Omental fat pad (tissue), 4 donors: ENCODE measurements at places on chromosomes 16 and 17. TPM values are rescaled to one million over a fixed set of nuclear protein-coding genes. Genes with fewer than 3 reads are reported as not detected.

Gene KRT39
- not detected for total RNA-seq

Gene BPTF
- 56.9 TPM for total RNA-seq

Gene OR3A2
- not detected for total RNA-seq

Gene FOXF1
- total RNA-seq, result 1.4 TPM

Gene EPX
- total RNA-seq, result not detected

Gene NTN3
- 0.44 TPM for total RNA-seq

Gene MAP2K3
- 170 TPM for total RNA-seq

Gene MLLT6
- total RNA-seq, result 56.6 TPM

Gene VTN
- 82.4 TPM for total RNA-seq

Gene SIRT7
- total RNA-seq, result 15.4 TPM

Gene SNX20
- total RNA-seq, result 3.7 TPM

Gene SPATA22
- 1.8 TPM for total RNA-seq

Gene MYCBPAP
- total RNA-seq, result 0.36 TPM

Gene ATP2C2
- not detected for total RNA-seq

Gene FBRS
- 25.8 TPM for total RNA-seq

Gene AATK
- total RNA-seq, result 1.3 TPM

Gene MT1A
- 88.4 TPM for total RNA-seq

Gene MT1M
- 297 TPM for total RNA-seq

Gene KIF18B
- total RNA-seq, result 0.72 TPM

Gene CRYBA1
- total RNA-seq, result not detected

Gene C17orf107
- 2.1 TPM for total RNA-seq

Gene ADGRG3
- total RNA-seq, result 3.7 TPM

Gene C17orf67
- 0.44 TPM for total RNA-seq

Gene HOXB8
- 4.3 TPM for total RNA-seq

Gene KIAA0513
- 13.2 TPM for total RNA-seq

Gene ITGB4
- total RNA-seq, result 10.7 TPM

Gene CMIP
- total RNA-seq, result 24.7 TPM

Gene KRT36
- not detected for total RNA-seq

Gene RGS11
- total RNA-seq, result 23.5 TPM

Gene CACNB1
- total RNA-seq, result 3.6 TPM

Gene CCDC154
- total RNA-seq, result 5.7 TPM

Gene CACNG1
- not detected for total RNA-seq

Gene KRTAP1-5
- total RNA-seq, result not detected

Gene DPEP2
- 4.7 TPM for total RNA-seq

Gene SLC46A1
- 11.7 TPM for total RNA-seq

Gene KRTAP4-5
- total RNA-seq, result not detected

Gene ASPHD1
- total RNA-seq, result 14.0 TPM

Gene ODAD4
- 0.19 TPM for total RNA-seq

Gene EME1
- total RNA-seq, result 1.1 TPM

Gene ADAD2
- 1.6 TPM for total RNA-seq

Gene KRTAP17-1
- total RNA-seq, result not detected

Gene TBC1D3C
- not detected for total RNA-seq

Gene IRX5
- total RNA-seq, result not detected

Gene CRYM
- 1.2 TPM for total RNA-seq

Gene CTRB1
- total RNA-seq, result 0.69 TPM

Gene C16orf92
- not detected for total RNA-seq

Gene TAT
- total RNA-seq, result 0.19 TPM

Gene SMCR8
- 13.2 TPM for total RNA-seq

Gene TRPV3
- 0.36 TPM for total RNA-seq

Gene CPHXL2
- not detected for total RNA-seq

Gene TBKBP1
- total RNA-seq, result 4.0 TPM

Gene FNDC8
- total RNA-seq, result not detected

Gene COX10
- total RNA-seq, result 15.4 TPM

Gene NACA2
- total RNA-seq, result not detected

Gene PPY
- not detected for total RNA-seq

Gene TRAF7
- 32.3 TPM for total RNA-seq

Gene HOXB7
- 9.8 TPM for total RNA-seq
